WERI-Rb-1 (cell line): ENCODE measurements at places on chromosomes 6 and 20.

DNA sequence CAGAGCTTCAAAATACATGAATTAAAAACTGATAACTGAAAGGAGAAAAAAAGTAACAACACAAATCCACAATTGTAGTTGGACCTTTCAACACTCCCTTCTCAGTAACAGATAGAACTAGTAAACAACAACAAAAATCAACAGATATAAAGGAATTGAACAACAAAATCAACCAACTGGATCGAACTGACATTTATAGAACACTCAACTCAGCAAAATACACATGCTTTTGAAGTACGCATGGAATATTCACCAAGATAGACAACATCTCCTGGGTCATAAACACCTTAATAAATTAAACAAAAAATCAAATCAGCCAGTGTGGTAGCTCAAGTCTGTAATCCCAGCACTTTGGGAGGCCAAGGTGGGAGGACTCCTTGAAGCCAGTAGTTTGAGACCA is 63.3 kb downstream of the ILRUN start:
- DNase-seq = no peak

DNA sequence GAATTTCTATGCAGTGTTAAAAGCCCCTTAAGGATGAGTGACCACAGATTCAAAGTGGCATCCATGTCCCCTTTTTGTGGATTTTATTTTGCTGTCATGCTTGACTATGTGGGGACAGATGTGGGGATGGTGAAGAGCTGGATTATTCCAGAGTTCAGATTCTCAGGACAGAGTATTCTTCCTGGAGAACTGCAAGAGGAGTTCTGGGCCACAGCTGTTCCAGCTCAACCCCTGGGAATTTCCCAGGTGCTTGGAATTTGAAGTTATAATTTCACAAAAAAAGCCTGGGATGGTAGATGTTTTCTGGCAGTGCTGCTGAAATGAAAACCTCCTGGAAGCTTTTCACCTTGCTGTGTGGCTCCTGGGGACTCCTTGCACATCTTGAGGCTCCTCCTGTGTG is 671.8 kb upstream of the MARCKS start:
- DNase-seq = no peak

DNA sequence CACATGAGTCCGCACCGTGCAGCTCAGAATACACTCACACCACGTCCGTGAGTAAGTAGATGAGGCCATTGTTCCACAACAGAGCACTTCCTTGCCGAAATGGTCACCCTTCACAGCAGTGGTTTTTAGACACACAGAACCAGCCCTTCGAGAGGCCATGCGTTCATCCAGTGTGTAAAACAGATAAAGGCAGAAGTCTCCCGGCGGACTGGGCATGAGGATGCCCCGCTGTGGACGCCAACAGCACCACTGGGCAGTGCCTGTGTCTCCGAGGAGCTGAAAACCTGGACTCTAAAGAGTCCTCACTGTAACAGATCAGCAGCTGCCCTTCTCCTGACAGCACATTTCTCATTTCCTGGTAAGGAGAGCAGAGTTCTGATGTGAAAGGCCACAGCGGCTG is 75.2 kb downstream of the WDR27 start:
- DNase-seq = no peak

DNA sequence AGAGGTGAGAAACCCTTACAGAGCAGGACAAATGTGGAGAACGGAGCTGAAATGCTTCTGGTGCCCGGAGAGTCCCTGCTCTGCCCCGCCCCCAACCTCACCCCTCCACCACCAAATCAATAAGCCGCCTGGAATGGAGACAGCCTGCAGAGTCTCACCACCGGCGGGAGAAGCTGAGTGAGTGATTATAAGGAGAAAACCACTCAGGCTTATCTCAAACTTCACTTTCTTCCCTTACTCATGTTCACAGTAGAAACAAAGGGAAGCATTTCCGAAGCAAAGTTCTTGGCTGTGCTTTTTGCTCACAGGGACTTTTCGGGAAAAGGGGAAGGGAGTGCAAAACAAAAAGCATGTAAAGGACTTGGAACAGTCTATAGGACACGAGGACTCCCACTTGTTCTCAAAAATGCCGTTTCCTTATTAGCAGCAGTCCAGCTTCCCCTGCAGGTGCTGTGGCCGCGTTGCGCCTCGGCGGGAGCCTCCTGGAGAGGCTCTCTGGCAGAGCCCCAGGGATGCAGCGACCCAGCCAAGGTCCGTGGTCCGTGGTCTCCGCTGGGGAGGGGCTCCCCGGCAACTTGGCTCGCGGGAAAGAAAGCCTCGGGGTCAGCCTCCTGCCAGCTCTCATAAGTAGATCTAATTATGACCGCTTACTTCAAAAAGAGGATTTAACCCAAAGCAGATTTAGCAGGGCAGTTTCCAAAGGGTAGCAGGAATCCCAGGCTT is 64.8 kb upstream of the TMEM30A start:
- DNase-seq = peak; percentile 80

DNA sequence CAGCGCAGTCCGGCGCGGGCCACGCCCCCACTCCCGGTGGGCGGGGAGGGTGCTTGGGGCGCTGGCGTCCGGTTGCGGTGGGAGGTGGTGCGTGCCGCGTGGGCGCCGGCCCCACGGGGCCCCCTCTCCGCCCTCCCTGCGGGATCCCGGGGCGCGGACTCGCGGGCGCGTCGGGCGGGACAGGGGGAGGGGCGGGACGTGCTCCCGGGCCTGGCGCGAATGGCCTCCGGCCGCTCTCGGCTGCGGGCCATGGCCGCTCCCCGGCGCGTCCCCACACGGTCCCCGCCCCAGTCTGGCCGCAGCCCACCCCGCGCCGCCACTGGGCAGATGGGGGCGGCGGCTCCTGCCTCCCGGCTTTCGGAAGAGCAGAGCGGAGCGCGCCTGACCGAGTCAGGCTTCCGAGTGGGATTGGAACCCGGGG is 771 bp upstream of the PPP1R3G start:
- DNase-seq = no peak
